ENCODE measurements at places on chromosomes 13 and 19.

DNA sequence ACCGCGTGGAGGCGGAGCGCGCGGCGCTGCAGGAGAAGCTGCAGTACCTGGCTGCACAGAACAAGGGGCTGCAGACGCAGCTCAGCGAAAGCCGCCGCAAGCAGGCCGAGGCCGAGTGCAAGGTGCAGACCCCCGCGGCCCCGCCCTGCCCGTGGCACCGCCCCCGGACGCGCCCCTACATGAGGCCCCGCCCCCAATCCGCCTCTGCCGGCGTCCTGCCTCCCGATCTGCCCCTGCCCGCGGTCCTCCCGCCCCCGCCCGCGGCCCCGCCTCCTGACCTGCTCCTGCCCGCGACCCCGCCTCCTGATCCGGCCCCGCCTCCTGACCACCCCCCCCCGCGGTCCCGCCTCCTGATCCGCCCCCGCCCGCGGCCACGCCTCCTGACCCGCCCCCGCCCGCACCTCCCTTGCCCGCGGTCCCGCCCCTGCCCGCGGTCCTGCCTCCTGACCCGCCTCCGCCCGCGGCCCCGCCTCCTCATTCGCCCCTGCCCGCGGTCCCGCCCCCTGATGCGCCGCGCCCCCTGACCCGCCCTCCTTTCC is 11.7 kb downstream of the PRR36 start:
- DNase-seq, result peak; percentile 85

- no peak for DNase-seq
These were observed 198.8 kb downstream of the GPC6 start for GRCh38 chr13:93425411-93425810.

GRCh38 chr13:27953676-27954405 is 15.3 kb downstream of the CDX2 start:
- peak; percentile 91 for DNase-seq

GRCh38 chr19:8806661-8807060 is 25.4 kb downstream of the ZNF558 start:
- no peak for DNase-seq

- DNase-seq, result no peak
These were observed 707.8 kb downstream of the UQCRFS1 start for GRCh38 chr19:28505134-28505533.

GRCh38 chr19:10762656-10763055 is 44.8 kb downstream of the DNM2 start:
- DNase-seq, result no peak

GRCh38 chr19:14674764-14675163 is at the start of gene ADGRE3:
TSS of gene ADGRE3 (minus strand) at chr19:14674844. CDS start at chr19:14674770, 74 bp downstream.
- DNase-seq, result no peak

DNA sequence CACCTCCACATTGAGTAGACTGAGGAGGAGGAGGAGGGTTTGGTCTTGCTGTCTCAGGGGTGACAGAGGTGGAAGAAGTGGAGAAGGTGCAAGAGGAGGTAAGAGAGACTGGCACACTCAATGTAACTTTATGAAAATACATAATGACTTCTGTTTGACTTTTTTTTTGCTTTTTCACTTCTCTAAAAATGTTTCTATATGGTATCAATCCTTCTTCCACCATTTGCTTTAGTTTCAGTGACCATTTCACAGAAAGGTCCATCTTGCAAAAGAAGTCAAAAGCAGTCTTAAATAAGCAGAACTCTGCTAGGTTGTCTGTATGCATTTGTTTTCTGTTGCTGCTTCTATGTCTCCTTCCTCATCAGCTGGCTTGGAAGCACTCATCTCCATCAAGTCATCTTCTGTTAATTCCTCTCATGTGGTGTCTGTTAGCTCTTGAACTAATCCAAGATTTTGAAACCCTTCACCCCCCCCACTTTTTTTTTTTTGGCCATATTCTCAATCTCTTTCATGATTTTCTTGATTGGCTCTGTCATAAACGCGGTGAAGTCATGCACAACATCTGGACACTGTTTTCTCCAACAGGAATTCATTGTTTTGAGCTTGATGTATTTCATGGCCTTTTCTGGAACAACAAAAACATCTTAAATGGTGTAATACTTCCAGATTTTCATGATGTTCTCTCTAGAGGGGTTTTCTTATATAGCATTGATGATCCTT is 80.8 kb downstream of the KL start:
- no peak for DNase-seq

- DNase-seq, result no peak
These were observed 100.7 kb downstream of the CRYL1 start for GRCh38 chr13:20424949-20425348.
